ENCODE measurements at places on chromosomes 4 and X.

DNA sequence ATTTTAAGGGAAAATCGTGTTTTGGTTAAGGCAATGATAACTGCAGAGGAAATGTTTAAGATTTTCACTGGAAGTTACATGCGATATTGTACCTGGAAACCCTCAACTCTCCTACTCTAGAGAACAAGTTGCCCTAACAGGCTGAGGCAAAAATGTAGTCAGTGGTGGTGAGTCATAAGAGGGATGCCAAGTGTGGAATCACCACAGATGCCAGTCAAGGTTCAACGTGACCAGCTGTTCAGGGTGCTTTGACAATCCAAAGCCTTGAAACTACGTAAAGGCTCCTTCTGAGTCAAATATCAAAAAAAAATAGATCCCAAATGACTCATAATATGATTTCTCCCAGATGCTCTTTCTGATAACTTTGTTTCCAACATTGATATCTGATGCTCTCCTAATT lies 77.9 kb upstream of the AFF2 start:
- DNase-seq, result no peak

GRCh38 chr4:76302826-76303438 lies 3.6 kb upstream of the STBD1 start:
- DNase-seq, result no peak

DNA sequence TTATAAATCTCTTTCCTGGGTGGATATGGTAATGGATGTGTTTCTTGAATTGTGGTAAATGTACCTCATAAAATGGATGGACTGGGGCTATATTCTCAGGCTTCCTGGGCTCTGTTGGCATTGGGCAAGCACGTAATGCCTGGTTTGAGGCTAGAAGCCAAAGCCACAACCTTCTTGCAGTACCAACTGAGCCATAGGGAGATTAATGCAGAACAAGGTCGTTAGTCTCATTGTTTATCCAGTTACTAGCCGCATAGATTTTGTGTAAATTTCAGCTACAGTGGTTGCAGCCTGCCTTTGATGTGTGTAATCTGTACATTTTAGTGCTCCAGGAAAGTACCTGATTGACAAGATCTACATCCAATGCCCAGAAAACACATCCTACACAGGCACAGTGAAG lies 7.2 kb upstream of the LEF1 start:
- DNase-seq, result no peak

DNA sequence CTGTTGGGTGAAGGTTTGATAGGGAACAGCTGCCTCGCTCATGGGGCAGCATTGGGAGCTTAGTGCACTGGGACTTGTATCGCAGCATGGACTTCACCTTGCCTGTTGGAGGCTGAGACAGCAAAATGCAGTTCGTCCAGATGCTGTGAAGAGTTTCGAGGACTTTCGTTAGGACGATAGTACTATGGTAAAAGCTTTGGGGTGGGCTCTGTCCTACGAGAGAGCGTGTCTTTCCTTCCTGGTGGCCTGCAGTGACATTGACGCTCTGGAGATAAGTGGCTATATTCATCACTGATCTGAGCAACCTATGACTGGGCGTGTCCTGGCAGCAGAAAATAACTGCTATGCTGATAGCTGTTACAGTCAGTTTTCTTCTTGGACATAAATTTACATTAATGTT lies 44.8 kb downstream of the ARHGAP10 start:
- DNase-seq, result no peak

DNA sequence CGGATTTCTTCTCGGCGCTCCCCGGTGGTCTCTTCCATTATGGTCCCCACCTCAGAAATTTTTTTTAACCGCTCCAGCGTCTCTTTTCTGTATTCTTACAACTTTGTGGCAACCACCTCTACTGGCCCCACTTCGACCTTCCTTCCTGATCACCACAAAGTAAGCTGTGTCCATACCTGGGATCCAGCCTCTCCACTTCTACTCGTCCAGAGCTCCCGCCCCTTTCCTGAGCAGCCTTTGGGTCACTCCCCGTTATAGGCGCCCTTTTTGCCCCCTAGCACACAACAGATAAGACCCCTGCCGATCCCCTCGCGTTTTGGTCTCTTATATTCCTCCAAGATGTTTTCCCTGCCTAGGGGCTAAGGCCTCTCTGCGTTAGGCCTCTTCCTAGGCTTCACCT lies 557 bp downstream of the PIGG start:
- no peak for DNase-seq

DNA sequence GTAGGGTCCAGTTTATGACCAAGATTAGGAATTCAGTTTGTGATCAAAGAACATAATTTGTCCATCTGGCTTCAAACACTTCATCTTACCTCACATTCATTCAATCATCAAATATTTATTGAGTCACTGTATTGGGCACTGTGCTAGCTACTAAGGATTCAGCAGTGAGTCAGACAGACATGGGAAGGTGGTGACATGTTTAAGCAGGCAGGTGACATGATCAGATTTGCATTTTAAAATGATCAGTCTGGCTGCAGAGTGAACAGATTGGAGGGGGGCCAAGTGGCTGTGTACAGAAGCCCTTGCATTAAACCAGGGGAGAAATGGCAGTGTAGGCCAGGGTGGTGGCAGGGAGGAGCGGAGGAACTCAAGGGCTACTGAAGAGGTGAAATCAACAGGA lies 25.1 kb upstream of the APLN start:
- no peak for DNase-seq

GRCh38 chr4:131296192-131296591 lies 1852.9 kb upstream of the PCDH10 start:
- no peak for DNase-seq

- no peak for DNase-seq
Measured at GRCh38 chr4:140875746-140876452, 119.7 kb upstream of the TBC1D9 start.

GRCh38 chr4:40736910-40737309 lies 12.8 kb upstream of the NSUN7 start:
- DNase-seq, result no peak

DNA sequence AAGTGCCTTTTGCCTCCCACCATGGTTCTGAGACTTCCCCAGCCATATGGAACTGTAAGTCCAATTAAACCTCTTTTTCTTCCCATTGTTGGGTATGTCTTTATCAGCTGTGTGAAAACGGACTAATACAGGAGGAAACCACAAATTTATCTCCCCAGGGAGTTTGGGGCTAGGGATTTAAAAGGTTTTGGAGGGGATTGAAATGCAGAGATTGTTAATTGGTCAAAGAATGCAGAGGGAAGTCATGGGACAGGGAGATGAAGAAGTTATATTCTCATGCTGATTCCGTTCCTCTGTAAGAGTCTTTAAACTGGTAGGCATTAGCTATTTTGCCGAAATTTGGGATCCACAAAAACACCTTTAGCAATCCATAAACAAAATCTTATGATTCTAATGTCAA lies 57.9 kb downstream of the TKTL2 start:
- no peak for DNase-seq

GRCh38 chrX:2325076-2325784 lies 175.5 kb downstream of the DHRSX start:
- DNase-seq, result no peak

DNA sequence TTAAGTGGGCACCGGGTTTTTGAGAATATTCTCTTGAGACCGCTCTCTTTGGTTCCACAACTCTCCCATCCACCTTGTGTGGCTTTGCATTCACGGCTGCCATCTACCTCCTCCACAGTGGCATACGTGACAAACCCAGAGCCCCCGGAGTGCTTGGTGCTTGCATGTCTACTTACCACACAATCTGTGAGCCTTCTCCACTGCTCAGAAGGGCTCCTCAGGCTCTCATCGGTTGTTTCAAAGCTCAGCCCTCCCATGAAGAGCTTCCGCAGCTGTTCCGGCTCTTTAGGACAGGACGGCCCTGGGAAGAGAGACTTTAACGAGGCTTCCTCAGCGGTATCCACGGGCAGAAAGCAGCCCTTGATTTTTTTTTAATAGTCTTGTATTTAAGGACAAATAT lies 167.6 kb upstream of the ANK2 start:
- no peak for DNase-seq

DNA sequence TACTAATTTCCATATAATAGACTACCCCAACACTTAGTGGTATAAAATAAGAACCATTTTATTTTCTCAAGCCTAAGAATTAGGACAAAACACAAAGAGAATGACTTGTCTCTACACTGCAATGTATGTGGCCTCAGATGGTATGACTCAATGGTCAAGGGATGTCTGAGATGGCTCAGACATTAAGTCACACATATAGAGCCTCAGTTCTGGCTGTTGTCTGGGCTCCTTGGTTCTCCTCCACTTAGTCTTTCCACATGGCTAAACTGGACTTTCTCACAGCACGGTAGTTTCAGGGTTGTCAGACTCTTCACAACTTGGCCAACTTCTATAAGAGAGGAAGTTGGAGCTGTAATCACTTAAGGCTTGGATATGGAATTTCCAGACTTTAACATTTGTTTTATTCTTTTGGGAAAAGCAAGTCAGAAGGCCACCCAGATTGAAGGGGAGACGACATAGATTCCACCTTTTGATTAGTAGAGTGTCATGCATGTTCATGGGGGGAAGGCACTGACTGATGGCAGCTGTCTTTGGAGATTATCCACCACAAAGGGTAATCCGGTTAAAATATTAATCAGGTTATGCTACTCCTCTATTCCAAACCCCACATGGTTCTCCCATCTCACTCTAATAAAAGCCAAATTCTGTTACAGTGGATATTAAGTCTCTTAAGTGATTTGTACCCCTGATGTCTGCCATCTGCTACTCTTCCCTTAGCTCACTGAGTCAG lies 9.4 kb downstream of the IL15 start:
- DNase-seq, result no peak

DNA sequence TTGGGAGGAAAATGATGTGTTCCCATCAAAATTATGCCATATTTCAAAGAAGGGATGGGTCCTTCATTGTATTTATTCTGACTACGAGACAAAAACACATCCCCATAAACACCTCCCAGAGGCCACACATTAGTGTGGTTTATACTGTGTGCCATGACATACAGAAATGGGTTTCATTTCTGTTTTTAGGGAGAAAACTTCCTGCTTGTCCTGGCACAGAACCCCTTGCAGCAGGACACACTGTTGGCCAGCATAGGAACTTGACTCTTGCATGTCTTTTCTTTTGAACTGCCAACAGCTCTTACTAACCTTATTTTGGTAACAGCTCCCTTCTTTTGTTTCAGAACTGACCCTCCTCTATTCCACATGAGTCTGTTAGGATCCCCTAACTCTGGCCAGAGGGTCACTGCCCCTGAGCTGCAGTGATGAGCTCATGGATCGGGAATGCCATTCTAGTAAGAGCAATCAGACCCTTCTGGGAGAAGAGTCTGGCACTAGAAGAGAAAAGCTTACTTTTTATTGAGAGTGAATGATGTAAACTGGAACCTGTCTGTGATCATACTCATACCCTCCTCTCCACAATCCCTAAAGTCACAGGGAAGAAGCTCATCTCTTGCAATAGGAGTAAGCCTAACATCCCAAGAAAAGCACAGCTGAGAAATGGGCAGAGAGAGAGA lies 86.4 kb downstream of the SMIM20 start:
- DNase-seq, result no peak

GRCh38 chrX:22141047-22141730 lies 109.1 kb downstream of the PHEX start:
- DNase-seq, result no peak

- no peak for DNase-seq
Measured at GRCh38 chr4:47031751-47032404, 511 bp downstream of the GABRB1 start.

- no peak for DNase-seq
Measured at GRCh38 chrX:68872171-68872570, 43.4 kb downstream of the EFNB1 start.

GRCh38 chr4:40897557-40898203 lies 147.9 kb downstream of the NSUN7 start:
- DNase-seq, result peak; percentile 14

- DNase-seq, result no peak
Measured at GRCh38 chr4:2411786-2412510, 6.5 kb downstream of the ZFYVE28 start.

DNA sequence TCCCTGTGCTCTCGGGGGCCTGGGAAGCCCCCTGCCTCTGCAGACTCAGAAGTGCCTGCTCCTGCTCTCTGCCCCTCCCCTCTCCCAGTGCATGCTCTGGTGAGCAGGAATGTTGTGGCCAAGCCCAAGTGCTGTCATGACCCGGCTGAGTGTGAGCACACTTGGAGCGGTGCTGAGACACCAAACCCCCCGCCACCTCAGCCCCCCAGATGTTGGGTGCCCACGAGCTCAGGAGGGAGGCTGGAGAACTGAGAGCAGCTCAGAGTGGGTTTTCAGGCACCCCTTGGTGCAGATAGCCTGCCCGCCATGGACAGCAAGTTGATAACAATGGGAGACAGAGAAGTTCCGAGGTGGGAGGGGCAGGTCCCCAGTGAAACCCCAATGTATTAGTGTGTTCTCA lies 477.4 kb downstream of the ACTRT1 start:
- DNase-seq, result no peak

GRCh38 chr4:129641179-129641578 lies 545.2 kb downstream of the C4orf33 start:
- peak; percentile 11 for DNase-seq

GRCh38 chrX:13428053-13428786 lies 108.4 kb upstream of the ATXN3L start:
- DNase-seq, result no peak

DNA sequence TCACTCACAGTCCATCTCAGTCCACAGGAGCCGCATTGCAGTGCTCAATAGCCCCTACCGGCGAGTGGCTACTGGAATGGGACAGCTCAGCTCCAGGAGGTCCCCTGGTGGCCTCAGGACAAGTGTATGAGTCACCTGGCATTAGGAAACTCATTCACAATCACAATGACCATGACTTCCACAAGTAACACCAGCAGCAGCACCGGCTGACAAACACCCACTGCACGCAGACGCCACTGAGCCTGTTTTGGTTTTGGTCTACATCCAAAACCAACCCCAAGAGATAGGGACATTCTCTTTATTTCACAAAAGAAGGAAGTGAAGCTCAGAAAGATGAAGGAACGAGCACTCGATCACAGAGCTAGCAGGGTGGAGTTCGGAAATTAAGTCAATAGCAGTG lies 8.1 kb downstream of the JAKMIP1 start:
- no peak for DNase-seq

DNA sequence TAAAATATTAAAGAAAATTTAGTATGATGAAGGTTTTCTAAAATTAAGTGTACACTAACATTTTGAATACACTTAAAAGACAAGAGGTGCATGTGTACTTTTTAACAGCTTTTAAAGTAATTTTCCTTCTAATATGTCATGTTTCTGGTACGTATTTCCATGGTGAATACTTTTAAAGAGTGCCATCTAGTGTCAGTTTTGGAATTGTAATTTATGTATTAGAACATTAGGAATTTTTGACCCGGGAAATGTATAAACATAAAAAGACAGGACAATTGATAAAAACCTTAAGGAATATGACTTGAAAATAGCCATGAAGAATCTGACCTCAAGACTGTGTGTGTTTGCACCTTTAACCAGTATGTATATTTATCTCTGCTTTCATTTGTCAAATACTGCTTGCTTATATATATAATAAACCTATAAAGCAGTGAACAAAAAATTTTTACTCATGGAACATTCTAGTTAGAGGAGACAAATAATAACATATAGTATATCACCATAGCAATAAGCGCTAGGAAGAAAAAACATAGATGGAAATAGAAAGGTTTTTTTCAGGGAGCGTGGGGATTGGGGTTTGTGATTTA lies 7.2 kb downstream of the GSTCD start:
- DNase-seq, result no peak

GRCh38 chr4:55758570-55758969 lies 61.0 kb upstream of the EXOC1L start:
- no peak for DNase-seq

- DNase-seq, result no peak
Measured at GRCh38 chr4:83247415-83248357, 36.9 kb downstream of the COQ2 start.

GRCh38 chr4:164301430-164301829 lies 452.5 kb upstream of the SMIM31 start:
- no peak for DNase-seq
